ENCODE measurements at places on chromosomes 2 and 18.

GRCh38 chr18:79102886-79103285 lies 33.7 kb downstream of the ATP9B start:
- no peak for DNase-seq

DNA sequence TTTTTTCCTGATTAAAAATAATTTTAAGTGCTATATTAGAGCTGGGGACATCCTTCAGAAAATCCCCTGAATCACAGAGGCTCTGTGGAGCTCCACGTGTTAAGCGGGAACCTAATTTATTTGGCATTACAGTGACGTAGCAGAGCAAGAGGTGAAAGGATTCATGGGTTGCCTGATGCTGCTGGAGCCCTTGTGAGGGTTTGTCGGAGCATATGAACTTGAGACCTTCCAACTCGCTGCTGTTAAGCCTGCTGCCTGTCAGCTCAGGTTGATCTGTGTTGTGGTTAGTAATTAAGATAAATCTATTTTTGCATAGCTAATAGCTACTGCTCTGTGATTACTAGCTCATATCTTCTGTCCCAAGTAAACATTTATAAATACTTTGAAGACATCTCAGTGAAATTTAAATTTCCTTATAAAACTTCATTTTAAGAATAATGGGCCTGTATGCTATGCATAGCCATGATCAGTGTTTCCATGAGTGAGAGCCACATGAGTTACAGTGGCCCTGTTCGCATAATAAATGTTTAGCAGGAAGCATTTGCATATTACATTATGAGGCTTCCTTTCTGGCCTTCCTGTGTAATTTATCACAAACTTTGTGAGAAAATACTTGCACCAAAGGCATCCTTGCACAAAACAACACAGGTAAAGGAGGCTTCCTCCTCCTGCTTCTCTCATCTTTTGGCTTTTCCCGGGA lies 438.9 kb downstream of the PTPRM start:
- no peak for DNase-seq

GRCh38 chr2:102340778-102341177 lies 14.8 kb upstream of the IL18R1 start:
- DNase-seq = no peak

- peak; percentile 39 for DNase-seq
Measured at GRCh38 chr2:118223511-118223991, 135.3 kb downstream of the INSIG2 start.

GRCh38 chr2:118845522-118846441 lies 1.7 kb downstream of the EN1 start:
- peak; percentile 19 for DNase-seq

GRCh38 chr2:2823061-2823753 lies 492.1 kb upstream of the MYT1L start:
- DNase-seq = no peak

DNA sequence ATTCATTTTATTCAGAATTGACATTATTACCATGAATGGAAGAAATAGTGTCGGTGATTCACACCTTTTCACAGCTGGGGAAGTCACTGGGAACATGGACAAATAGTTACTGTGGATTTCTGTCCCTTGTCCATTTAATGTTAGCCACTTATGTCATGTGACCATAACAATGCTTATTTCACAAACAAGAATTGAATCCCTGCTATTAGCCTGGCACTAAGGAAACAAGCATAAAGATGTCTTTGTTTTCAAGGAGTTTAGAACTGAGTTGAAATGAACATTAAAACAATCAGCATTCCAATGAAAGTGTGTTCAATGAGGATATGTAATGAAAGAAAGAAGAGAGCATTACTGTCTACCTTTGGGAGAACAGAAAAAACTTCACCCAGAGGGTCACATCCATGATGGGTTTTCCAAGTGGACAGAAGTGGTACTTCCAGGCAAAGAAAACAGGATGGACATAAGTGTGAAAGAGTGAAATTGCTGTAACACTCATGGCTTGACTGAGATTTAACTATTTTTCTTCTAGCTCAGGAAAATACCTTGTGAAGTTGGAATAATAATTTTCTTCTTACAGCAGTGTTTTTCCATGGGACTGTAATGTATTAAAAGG lies 324.5 kb upstream of the UBE2E3 start:
- no peak for DNase-seq

DNA sequence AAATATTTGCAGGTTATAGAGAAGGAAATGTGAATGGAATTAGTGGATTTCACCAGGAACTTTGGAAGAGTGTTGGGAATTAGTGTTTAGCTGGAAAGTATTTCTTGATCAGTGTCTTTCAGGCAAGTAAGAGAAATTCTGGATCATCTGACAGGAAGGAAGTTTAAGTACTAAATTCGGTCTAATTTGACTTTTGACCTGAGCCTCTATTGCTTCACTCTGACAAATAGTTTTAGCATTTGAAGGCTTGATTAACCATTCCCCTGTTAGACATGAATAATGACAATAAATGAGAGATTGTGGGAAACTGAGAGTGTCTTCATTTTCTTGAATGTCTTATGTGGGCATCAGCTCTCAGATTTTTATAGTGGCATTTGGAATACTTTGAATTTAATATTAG lies 16.0 kb downstream of the CCNT2 start:
- no peak for DNase-seq

DNA sequence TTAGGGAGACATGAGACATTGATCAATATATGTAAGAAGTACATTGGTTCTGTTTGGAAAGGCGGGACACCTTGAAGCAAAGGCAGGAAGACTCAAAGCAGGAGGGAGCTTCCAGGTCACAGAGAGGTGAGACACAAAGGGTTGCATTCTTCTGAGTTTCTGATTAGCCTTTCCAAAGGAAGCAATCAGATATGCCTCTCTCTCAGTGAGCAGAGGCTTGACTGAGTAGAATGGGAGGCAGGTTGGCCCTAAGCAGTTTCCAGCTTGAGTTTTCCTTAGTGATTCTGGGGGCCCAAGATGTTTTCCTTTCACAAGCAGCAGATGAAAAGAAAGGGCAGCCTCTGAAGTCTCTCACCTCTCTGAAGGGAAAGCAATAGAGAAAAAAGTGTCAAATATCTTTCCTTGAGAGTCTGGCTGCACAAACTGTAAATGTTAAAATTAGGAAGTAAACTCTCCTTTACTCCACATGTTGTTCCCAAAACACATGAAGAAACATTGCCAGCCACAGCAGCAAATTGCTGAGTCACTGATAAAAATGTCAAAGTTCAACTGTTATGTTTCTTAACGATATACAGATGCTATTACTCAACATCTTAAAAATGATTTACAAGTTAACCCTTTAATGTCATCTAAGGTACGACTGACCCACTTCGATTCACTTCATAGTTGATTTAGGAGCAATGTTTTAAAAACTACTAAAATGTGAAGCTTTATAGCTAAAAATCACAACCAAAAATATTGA lies 40.3 kb downstream of the CYB5A start:
- no peak for DNase-seq

DNA sequence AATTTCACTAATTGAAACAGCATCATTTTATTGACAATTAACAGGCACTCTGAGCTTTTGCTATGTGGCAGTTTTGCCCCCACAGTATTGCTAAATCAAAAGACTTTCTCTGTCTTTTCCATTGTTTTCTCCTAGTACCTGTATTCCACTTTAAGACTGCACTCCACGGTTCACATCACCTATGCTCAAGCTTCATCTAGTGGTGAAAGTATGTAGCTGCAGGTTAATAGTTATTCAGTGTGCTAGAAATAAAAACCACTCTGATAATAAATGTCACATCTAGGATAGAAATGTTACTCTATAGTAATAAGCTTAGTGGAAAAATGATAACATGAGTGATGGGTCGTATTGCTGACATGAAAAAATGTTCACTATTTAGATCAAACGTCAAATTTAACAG lies 24.6 kb downstream of the ARL6IP6 start:
- no peak for DNase-seq

- no peak for DNase-seq
Measured at GRCh38 chr2:136666-137065, 90.4 kb upstream of the FAM110C start.

DNA sequence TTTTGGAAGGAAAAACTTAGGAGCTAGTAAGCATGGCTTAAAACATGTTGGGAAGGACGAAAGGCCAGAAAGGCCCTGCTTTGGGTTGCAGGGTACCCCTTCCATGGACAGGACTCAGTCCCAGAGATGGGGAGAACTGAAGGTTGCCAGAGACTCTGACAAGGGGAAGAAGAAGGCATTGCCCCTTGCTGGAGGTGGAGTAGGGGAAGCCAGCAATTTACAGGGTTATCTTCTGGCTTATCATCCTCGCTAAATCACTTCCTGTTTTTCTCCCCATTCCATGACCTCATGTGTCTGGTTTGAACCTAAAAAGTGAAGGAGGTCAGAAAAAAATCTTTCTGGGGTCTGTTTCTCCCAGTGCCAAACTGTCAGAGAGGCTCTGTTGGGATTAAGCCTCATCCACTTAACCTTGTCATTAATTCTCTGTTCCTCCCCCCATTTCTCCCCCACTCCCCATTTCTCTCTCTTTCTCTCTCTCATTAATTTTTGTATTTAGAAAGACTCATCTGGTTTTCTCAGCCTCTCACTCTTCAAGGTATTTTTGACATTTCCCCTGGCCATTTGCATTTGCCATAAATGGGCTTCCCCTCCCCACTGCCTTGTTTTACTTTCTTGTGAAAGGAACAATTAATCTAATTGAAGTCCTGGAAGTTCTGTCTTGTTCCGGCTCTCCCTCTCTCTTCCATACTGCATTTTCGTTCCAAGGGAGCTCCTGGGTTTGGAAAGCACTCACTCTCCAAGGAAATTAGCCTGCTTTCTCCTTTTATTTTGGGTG lies 17.4 kb downstream of the NRP2 start:
- DNase-seq = no peak

GRCh38 chr2:31822587-31822986 lies 188.2 kb downstream of the MEMO1 start:
- no peak for DNase-seq

DNA sequence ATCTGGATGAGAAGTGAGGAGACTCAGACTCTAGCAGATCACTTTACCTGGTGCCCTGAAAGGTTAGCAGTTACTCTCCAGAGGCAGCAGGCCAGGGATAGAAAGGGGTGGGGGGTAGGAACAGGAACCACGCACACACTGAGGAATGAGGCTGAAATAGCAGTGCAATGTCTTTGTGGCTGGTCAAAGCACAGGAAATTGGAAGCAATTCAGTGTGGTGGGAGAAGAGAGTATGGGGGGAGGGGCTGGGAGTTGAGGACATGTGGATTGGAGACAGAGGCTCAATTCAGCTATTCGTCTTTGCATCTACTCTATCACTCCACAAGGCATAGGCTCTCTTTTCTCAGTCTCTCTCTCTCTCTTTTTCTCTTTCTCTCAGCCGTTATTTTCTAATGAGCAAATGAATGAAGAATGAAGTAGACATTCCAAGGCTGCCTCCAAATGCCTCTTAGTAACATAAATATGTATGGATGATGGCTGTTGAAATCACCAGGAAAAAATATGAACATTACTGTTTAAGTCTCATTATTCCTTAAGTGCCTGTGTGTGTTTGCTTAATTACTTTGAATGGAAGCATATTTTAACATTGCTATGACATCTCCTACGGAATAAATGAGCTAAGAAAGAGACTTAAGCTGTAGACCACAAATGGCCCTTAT lies 979.4 kb downstream of the TSN start:
- DNase-seq = no peak

- DNase-seq = peak; percentile 88
Measured at GRCh38 chr2:12716032-12716281, 779 bp upstream of the TRIB2 start.

DNA sequence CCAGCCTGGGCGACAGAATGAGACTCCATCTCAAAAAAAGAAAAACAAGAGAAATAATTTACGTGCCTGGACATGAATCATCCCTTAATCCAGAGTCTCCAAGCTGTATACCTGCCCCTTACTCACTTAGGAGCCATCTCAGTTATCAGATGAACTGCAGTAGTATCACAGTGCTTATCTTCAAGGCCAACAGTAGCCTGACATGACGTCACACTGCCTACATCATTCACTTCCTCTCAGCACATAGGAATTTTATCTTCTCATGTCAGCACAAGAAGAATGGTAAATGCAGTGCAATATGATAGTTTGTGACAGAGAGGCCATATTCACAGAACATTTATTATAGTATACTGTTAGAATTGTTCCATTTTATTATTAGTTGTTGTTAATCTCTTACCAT lies 216.6 kb downstream of the SS18 start:
- no peak for DNase-seq

- DNase-seq = no peak
Measured at GRCh38 chr2:30964334-30965005, 157.2 kb upstream of the CAPN13 start.

- DNase-seq = peak; percentile 34
Measured at GRCh38 chr2:159712929-159713420, 669 bp downstream of the MARCHF7 start.

- peak; percentile 36 for DNase-seq
Measured at GRCh38 chr2:95346231-95346737, 49.1 kb downstream of the KCNIP3 start.

DNA sequence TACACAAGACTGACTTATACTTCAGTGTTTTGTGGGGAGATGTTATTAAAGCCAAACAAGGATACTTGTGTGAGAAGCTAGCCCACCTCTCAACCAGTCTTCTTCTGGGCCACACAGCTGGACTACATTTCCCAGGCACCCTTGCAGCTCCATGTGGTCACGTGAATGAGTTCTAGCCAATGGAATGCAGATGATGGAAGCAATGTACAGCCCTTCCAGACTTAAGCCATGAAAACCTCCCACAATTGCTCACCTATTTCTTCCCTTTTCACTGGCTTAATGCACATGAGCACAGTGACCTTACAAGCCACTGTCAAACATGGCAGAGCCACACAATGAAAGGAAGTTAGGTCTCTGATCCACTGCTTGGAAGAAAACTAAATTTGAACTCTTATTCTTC lies 20.4 kb upstream of the FEZ2 start:
- DNase-seq = peak; percentile 68

DNA sequence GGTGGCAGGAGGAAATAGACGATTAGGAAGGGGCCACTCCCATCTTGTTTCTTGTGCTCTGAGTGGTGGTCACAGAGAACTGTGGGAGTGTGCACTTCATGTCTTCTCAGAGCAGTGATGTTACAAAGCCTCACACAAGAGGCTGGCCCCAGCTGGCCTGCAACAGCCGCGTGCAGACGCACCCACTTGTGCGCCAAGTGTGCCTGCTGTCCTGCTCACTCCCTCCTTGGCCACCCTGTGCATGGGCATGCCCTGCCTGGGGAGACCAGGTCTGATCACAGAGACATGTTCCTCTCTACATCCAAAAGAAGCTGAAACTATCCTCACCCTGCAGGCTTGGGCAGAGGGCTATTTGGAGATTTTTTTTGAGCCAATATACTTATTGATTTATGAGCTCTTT lies 108.4 kb downstream of the MRO start:
- DNase-seq = peak; percentile 94

GRCh38 chr2:17719562-17720371 lies 33.8 kb downstream of the SMC6 start:
- DNase-seq = peak; percentile 24

- peak; percentile 9 for DNase-seq
Measured at GRCh38 chr2:66431846-66432587, 2.9 kb upstream of the MEIS1 start.

DNA sequence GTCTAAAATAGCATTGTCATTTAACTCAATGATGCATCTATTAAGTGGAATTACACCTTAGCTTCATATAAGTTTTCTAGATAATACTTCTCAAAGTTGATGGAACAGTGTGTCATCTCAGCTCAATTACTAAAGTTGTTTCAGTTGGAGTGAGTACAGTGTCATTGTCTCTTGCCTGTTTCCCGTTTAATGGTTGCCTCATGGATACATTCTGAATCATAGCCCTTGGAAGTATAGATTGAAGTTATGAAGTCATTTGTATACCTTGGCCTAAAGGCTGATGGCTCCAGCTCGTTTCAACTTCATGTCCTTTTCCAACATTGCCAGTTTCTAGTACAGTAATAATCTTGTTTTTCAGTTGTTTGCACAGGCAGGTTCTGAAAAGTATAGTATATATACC lies 130.5 kb upstream of the NOSTRIN start:
- DNase-seq = no peak

- DNase-seq = no peak
Measured at GRCh38 chr2:17747684-17748452, 5.7 kb downstream of the SMC6 start.

All from NCI-H524 (cell line).